Subcutaneous preadipocyte (primary cell): ENCODE measurements at places on chromosomes 5 and 9. TPM values are rescaled to one million over a fixed set of nuclear protein-coding genes. Genes with fewer than 3 reads are reported as not detected.

Gene CDX1
- total RNA-seq = not detected in 2 replicates

Gene DEPDC1B
- total RNA-seq = 5.1 and 11.3 TPM in 2 replicates

Gene CDKN2B-AS1
- 8.8 and 11.7 TPM in 2 replicates for total RNA-seq

Gene CNTNAP3B
- total RNA-seq = not detected in 2 replicates

Gene MOB3B
- total RNA-seq = under 0.01 TPM in 2 replicates

Gene MUSK
- under 0.01 TPM in 1 of 2 replicates, not detected in the other for total RNA-seq

Gene MAMDC2
- 1.4 and 1.8 TPM in 2 replicates for total RNA-seq

Gene TTC39B
- total RNA-seq = 8.2 and 9.6 TPM in 2 replicates

Gene NRARP
- total RNA-seq = 0.20 TPM in 1 of 2 replicates, not detected in the other

Gene TMEM252
- not detected in 2 replicates for total RNA-seq

Gene OR4F3
- 0.37 and 0.39 TPM in 2 replicates for total RNA-seq

Gene PROB1
- 0.73 and 1.8 TPM in 2 replicates for total RNA-seq

Gene RLN2
- total RNA-seq = not detected in 2 replicates

Gene TRIM7
- total RNA-seq = 10.3 and 13.5 TPM in 2 replicates

Gene ORM2
- not detected in 2 replicates for total RNA-seq

Gene HRCT1
- total RNA-seq = 1.4 and 1.8 TPM in 2 replicates

Gene CCDC183
- 0.20 and 0.37 TPM in 2 replicates for total RNA-seq

Gene MYMK
- not detected in 2 replicates for total RNA-seq
